ENCODE measurements at places on chromosomes 7 and 10. TPM values are rescaled to one million over a fixed set of nuclear protein-coding genes. Genes with fewer than 3 reads are reported as not detected.

GRCh38 chr10:52778511-52779392 lies 6.2 kb upstream of the MBL2 start:
- peaks cover 5% of the 10 kb centered on the region for H3K27me3 ChIP-seq
- no peak overlapping the region for H3K27ac ChIP-seq
- peak; percentile 35 for DNase-seq

TMEM176B gene
- polyA plus RNA-seq: 0.23 TPM

MMRN2 gene
- polyA plus RNA-seq: 143 TPM

GRCh38 chr10:99124376-99124775 lies 111.3 kb downstream of the HPSE2 start:
- no peak overlapping the region for H3K27ac ChIP-seq
- H3K27me3 ChIP-seq: no peaks in the 10 kb centered on the region
- H3K36me3 ChIP-seq: no peaks in the 10 kb centered on the region
- H3K4me3 ChIP-seq: no peak overlapping the region
- H3K4me1 ChIP-seq: no peaks in the 10 kb centered on the region

DNA sequence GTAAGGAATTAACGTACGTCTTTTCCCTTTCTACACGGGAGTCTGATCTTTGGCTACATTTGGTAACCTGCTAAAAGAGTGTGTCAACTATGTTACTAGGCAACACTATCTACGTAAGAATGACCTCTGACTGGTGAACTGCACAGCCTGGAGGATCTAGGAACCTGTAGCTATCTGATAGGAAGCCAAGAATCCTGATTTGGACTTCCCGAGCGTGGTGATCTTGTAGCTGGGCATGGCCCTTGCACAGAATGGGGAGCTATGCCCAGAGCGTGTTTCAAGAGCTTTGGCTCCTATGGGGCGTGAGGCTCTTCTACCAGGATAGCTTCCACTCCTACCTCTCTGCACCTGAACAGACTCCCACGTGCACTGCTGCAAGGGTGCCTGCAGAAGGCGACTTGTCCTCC lies 157.5 kb downstream of the TAX1BP1 start:
- no peak overlapping the region for H3K4me3 ChIP-seq
- no peaks in the 10 kb centered on the region for H3K36me3 ChIP-seq
- H3K27ac ChIP-seq: no peak overlapping the region
- DNase-seq: no peak
- H3K27me3 ChIP-seq: no peaks in the 10 kb centered on the region
- peaks cover 10% of the 10 kb centered on the region for H3K4me1 ChIP-seq

- no peaks in the 10 kb centered on the region for H3K36me3 ChIP-seq
- DNase-seq: no peak
- no peaks in the 10 kb centered on the region for H3K4me1 ChIP-seq
- no peak overlapping the region for H3K4me3 ChIP-seq
- no peaks in the 10 kb centered on the region for H3K27me3 ChIP-seq
- no peak overlapping the region for H3K27ac ChIP-seq
Measured at GRCh38 chr7:30699706-30700495, 17.6 kb upstream of the CRHR2 start.

DNA sequence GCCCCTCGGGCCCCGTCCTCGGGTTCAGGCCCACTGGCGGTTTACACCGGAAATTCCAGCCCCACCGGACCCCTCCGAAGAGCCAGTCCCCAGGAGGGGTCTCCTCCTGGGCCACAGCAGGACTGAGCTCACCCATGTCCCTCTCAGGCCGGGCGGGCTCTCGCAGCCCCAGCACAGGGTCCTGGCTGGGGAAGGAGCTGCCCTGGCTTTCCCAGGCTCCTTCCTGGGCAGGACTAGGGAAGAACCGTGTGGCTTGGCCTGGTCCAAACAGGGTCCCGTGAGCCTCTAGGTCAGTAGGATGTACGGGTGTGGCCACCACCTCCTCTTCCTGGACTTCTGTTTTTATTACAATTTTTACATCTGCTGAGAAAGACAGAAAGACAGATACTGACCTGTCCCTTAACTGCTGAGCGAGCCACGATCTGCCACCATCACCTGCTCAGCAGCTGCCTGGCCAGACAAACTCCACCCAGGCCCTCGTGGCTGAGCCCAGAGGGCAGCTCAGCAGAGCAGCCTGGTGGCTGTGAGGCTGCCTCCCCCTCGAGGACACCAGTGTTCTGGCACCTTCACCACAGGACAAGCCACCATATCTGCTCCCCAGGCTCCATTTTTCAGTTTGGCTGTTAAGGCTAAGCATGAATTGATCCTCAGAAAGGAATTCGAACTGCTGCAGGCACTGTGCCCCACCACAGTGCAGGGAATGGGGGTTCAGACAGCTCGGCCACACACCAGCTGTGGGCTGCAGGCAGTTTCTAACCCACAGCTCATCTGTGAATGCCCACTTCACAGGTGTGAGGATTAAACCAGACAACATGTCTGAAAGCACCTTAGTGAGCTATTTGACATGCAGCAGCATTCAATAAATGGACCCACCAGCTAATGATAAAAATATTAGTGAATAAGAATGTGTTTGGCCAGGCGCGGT lies 14.5 kb upstream of the ZNF777 start:
- no peaks in the 10 kb centered on the region for H3K27me3 ChIP-seq
- no peak overlapping the region for H3K4me3 ChIP-seq
- H3K27ac ChIP-seq: no peak overlapping the region
- DNase-seq: no peak
- no peaks in the 10 kb centered on the region for H3K4me1 ChIP-seq
- peaks cover 28% of the 10 kb centered on the region for H3K36me3 ChIP-seq

DNA sequence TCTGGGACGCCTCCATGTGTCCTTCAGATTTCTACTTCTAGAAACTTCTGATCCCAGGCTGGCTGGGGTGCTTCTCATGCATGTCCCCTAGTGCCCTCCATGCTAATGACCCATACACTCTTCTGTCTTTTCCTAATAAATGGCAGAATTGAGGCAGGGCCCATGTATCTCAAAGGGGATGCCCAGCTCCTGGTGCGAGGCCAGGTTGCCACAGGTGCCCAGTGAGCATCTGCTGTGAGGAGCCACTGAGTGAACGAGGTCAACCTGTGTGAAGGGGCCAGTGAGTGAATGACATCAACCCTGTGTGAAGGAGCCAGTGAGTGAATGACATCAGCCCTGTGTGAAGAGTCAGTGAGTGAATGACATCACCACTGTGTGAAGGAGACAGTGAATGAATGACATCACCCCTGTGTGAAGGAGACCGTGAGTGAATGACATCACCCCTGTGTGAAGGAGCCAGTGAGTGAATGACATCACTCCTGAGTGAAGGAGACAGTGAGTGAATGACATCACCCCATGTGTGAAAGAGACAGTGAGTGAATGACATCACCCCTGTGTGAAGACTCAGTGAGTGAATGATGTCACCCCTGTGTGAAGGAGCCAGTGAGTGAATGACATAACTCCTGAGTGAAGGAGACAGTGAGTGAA lies 478.9 kb downstream of the PTPRN2 start:
- no peak overlapping the region for H3K4me3 ChIP-seq
- H3K4me1 ChIP-seq: no peaks in the 10 kb centered on the region

- DNase-seq: no peak
- peaks cover 6% of the 10 kb centered on the region for H3K27me3 ChIP-seq
- no peaks in the 10 kb centered on the region for H3K36me3 ChIP-seq
Measured at GRCh38 chr7:91292506-91292905, 28.3 kb downstream of the FZD1 start.

DNA sequence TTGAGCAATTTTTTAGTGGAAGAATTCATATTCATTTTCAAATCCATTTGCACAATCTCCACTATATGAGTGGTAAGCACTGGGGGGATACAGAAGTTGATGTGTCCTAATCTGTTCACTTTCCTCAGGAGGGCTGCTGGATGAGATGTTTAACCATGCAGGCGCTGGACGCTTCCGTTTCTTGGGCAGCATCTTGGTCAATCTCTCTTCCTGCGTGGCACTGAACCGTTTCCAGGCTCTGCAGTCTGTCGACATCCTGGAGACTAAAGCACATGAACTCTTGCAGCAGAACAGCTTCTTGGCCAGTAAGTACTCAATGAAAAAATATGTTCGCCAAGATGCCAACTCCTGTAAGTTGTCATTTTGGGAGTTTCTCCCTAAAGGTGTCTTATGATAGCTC lies 179.3 kb downstream of the ABCA13 start:
- DNase-seq: no peak
- no peaks in the 10 kb centered on the region for H3K4me1 ChIP-seq
- no peaks in the 10 kb centered on the region for H3K36me3 ChIP-seq

DNA sequence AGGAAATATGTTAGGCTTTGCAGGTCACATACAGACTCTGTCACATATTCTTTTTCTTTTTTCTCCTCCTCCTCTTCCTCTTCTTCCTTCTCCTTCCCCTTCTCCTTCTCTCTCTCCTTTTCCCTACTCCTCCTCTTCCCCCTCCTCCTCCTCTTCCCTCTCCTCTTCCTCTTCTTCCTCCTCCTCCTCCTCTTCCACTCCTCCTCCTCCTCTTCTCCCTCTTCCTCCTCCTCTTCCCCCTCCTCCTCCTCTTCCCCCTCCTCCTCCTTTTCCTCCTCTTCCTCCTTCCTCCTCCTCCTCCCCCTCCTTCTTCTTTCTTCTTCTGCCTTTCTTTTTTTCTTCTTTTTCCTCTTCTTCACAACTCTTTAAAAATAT lies 159.8 kb downstream of the KIF20B start:
- no peaks in the 10 kb centered on the region for H3K36me3 ChIP-seq
- no peak overlapping the region for H3K4me3 ChIP-seq
- H3K27ac ChIP-seq: no peak overlapping the region

- no peaks in the 10 kb centered on the region for H3K4me1 ChIP-seq
- H3K27me3 ChIP-seq: no peaks in the 10 kb centered on the region
- no peak for DNase-seq
- H3K27ac ChIP-seq: no peak overlapping the region
- no peak overlapping the region for H3K4me3 ChIP-seq
- no peaks in the 10 kb centered on the region for H3K36me3 ChIP-seq
Measured at GRCh38 chr7:118839515-118839914, 615.0 kb downstream of the ANKRD7 start.

BMPER gene
- polyA plus RNA-seq: 0.10 TPM

SLC29A4 gene
- polyA plus RNA-seq: 10.8 TPM

ZCWPW1 gene
- polyA plus RNA-seq: 0.30 TPM

TUBB8 gene
- 0.18 TPM for polyA plus RNA-seq

SPACDR gene
- polyA plus RNA-seq: 1.9 TPM

TMEM236 gene
- polyA plus RNA-seq: 0.29 TPM

GRCh38 chr10:84329986-84330651 lies 1.7 kb downstream of the CCSER2 start:
- H3K4me3 ChIP-seq: no peak overlapping the region
- H3K27ac ChIP-seq: no peak overlapping the region
- H3K36me3 ChIP-seq: no peaks in the 10 kb centered on the region
- no peak for DNase-seq
- H3K27me3 ChIP-seq: no peaks in the 10 kb centered on the region
- H3K4me1 ChIP-seq: peaks cover 7% of the 10 kb centered on the region

DNA sequence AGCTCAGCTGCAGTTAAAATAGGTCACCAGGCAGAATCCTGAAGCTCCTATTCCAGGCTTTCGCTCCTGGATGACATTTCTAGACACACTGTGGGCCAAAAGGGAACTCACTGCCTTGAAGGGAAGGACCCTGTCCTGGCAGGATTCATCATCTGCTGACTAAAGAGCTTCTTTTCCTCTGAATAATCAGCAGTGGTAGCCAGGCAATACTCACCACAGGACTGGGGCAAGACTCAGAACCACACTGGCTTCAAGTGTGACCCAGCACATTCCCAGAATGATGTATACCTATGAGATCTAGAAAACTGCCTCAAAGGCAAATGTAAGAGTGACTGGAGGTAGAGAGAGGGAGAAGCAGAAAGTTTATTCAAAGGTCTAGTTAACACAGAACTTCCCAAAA lies 29.5 kb upstream of the EBF3 start:
- no peak overlapping the region for H3K4me3 ChIP-seq
- H3K4me1 ChIP-seq: no peaks in the 10 kb centered on the region
- no peak for DNase-seq
- H3K36me3 ChIP-seq: no peaks in the 10 kb centered on the region
- no peak overlapping the region for H3K27ac ChIP-seq
- no peaks in the 10 kb centered on the region for H3K27me3 ChIP-seq

IQUB gene
- 0.01 TPM for polyA plus RNA-seq

Measured in endothelial cell of umbilical vein (primary cell).